ENCODE measurements at places on chromosomes 3 and 15. TPM values are rescaled to one million over a fixed set of nuclear protein-coding genes. Genes with fewer than 3 reads are reported as not detected.

DNA sequence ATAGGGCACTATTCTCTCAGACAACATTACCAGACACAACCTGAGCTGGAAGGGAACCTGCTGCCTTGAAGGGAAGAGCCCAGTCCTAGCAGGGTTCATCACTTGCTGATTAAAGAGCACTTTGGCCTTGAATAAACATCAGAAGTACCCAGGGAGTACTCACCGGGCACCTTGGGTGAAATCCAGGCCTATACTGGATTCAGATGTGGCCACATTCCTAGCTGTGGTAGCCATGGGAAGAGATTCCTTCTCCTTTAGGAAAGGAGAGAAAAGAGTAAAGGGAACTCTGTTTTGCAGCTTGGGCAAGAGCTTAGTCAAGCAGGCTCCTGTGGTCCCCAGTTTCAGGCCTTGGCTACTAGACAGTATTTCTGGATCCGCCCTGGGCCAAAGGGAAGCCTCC lies 195.0 kb downstream of the SPATA16 start:
- DNase-seq = no peak

DNA sequence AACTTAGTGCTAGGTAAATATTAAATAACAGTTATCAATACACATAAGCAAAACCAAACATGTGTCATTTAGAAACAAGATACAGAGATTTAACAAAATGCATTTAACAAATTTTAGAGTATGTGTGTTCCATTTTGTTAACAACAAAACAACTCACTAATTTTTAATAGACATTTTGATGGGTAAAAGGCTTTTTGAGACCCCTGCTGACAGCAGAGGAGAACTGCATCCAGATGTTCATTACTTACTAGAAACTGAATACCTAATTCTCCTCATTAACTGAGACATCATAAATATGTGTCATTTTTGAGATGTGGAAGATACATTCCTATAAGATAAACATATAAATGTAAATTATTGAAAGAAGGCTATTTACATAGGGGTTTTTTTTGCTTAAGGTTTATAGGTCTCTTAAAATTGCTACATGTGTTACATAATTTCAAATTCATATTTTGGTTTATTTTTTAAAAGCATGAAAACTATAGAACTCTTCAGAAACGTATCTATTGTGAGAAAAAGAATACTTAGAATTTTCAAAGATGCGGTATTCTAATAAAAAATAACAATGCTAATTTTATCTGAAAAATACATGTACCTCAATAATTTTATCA lies 1009.8 kb downstream of the TUSC7 start:
- DNase-seq = no peak

DNA sequence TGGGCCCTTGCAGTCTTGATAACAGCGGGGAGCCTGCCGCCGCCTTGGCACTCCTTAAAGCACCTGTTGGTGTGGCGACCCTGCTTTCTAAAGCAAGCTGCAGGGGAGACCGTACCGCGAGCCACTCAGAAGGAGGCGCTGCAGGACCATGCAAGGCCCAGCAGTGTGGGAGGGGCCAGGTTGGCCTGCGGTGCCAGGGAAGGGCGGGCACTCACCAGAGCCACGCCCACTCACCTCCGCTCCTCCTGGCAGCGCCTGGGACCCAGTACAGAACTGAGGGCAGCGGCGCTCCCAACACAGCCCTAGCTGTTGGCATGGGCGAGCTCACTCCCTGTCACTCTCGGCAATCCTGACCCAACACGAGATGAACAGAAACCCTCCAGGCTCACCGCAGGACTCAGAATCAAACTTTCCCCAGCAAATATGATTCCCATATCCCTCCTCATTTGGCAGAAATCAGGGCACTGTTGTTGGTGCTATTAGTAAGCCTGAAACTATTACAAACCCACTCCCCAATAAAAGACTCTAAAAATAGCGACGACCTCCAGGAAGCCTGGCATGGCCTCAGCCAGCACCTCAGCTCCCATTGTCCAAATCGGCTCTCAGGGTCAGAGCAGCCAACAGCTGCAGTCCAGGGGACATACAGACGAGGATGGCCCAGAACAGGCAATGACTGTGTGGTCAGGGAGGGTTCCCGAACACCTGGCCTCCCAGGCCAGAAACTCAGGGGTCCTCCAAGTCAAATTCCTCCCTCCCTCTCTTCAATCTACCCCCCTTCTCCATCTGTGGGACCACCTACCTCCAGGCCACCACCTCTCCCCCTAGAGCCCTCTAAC lies 77.2 kb downstream of the TBC1D2B start:
- DNase-seq = no peak

LRTM1 gene
- total RNA-seq = 7.4 TPM

Data from skin of body (tissue), 3 donors.